Kidney tubule cell (primary cell): ENCODE measurements at places on chromosomes 12 and 14.
A peak's percentile ranks its signal among the peaks of the same experiment; 100 is the strongest.

DNA sequence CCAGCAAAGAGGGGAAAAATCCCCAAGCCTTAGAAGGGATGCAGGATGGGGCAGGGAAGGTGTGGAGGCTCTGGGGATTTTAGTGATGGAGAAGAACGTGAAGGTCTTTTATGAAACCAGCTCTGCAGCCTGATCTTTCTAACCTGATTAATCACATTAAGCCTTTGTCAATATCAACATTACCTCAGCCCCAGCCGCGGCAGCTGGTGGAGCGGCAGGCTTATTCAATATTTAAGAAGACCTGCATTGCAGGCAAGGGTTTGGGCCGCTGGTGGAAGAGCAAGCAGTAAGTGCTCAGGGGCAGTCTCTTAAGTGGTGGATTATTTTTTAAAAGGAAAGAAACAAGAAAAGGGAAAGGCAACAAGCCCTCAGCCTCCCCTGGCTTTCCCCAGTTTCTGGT lies 16.6 kb downstream of the RPH3A start:
- no peak for DNase-seq

DNA sequence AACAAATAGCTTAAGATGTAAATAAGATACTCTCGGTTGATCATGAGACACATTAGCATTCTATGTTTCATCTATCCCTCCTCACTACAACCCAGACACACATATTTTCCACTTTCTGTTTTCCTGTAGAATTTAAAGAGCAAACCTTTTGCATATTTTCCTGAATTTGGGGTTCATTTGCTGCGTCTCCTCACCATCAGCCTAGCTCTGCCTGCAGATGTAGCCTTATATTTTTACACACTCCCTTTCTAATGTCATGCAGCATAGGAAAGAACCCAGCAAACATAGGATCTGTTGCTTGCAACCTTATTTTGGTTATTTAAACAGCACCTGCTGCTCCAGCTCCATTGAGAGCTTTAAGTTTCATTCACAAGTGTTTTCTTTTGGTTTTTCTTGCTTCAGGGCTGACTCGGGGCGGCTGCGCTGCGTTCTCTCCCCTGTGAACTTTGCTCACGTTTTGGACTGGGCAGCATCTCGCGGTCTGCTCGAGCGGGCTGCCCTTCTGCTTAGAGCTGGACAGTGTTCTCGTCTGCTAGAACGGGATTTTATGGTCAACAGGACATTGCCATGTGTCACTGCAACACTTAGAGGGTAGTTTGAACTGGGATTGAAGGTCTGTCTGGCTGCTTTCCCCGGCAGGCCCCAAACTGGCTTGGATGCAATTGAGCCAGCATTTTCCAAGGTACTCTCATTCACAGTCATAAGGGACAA lies 57.8 kb upstream of the VRK1 start:
- DNase-seq: no peak

DNA sequence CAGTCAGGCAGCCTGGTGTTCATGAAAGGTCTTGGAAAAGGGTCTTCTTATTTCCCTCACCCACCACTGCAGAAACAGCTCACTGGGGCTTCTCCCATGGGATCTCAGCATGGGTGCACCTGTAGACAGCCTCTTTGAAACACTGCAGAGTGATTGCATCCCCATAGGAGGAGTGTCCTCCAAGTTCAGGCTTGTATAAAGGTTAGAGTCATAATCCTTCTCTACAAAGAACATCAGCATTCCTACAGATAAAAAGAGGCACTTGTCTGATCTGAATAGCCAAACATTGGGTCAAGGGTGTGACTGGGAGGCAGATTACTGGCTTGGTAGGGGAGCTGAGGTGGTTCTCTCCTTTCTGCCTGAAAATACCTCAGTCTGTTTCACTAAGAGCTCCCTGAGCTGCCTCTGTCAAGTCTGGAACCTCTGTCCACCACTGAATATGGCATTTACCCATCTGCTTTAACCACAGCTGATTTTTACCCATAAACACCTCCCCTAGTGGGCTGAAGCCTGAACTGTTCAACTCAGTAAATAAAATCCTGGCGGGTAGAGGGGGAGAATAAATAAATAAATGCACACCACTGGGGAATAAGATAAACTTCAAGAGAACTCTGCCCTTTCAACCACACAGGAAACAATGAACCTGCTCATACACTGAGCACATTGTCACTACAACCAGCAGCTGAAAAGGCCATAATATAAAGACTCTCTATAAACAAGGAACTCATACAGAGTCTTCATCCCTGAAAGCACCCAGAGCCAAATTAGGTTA lies 120.7 kb upstream of the SCAF11 start:
- no peak for DNase-seq

GRCh38 chr14:95816539-95816938 lies 60.1 kb upstream of the TUNAR start:
- no peak for DNase-seq

GRCh38 chr14:89669193-89669592 lies 252.2 kb upstream of the FOXN3 start:
- DNase-seq: no peak

DNA sequence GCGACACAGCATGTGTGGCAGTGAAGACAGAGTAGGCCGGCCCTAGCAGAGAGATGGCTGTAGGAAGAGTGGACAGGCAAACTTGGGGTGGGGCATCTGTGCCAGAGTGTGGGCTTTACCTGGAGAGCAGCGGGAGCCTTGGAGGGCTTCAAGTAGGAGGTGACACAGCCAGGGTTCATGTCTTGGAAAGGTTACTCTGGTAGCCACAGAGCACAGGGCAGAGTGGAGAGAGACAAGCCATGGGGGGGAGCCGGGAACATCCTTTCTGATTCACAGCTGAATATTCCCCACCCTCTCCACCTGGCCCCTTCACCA lies 53.5 kb upstream of the DIO3 start:
- DNase-seq: no peak

- no peak for DNase-seq
These were observed 8.0 kb downstream of the SLC2A14 start for GRCh38 chr12:7864601-7865150.

- peak; percentile 95 for DNase-seq
These were observed 298.3 kb downstream of the SSPN start for GRCh38 chr12:26493656-26494055.

GRCh38 chr12:127773520-127773919 lies 493.4 kb upstream of the TMEM132C start:
- DNase-seq: no peak

- DNase-seq: peak; percentile 18
These were observed 331.8 kb downstream of the TMEM132D start for GRCh38 chr12:129571901-129572494.

DNA sequence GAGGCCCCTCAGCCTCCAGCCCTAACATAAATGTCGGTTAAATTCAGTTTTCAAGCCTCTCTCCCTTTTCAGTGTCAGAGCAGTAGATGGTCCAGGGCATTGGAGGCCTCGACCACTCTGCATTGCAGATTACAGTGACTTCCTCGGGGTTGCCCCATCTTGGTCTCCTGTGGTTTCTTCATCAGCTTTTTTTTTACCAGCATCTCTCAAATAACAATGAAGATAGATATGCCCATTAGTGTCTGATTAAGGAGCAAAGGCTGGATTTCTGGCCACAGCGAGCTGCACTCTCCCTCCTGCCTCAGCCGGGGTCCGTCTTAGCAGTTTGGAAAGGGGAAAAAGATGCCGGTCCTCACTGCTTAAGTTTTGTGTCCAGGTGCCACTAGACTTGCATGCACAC lies 49.7 kb downstream of the C14orf132 start:
- DNase-seq: no peak

GRCh38 chr12:92111256-92111655 lies 34.4 kb downstream of the BTG1 start:
- no peak for DNase-seq

GRCh38 chr12:30732954-30733637 lies 21.7 kb downstream of the CAPRIN2 start:
- DNase-seq: no peak

- peak; percentile 92 for DNase-seq
These were observed at the start of gene SCFD1 for GRCh38 chr14:30621940-30622830. Gene SCFD1, plus strand, starts transcription at chr14:30622319. Its CDS starts 20 bp downstream, at chr14:30622339.

GRCh38 chr14:70188322-70188658 lies 461 bp downstream of the SLC8A3 start:
- DNase-seq: peak; percentile 23

- DNase-seq: peak; percentile 51
These were observed 489.6 kb upstream of the GARIN6 start for GRCh38 chr12:99157946-99158345.

DNA sequence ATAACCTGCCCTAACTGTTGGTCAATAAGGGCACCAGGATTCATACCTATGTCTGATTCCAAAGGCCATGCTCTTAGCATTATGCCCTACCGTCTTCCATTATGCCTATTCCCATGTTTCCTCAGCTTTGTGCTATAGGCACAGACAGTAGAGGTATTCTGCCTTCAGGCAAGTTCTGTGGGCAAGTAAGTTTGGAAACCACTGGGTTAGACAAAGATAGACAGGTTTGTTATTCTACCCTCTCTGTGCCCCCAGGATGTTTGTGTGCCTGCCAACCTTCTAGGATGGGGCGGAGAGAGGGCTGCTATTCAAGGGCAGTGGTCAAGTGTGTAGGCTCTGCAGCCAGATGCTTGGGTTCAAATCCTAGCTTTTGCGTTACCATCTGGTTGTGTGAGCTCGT lies 4.6 kb downstream of the RAPGEF3 start:
- no peak for DNase-seq

- DNase-seq: peak; percentile 63
These were observed at the start of gene OAS2 for GRCh38 chr12:112978163-112979040. Gene OAS2, plus strand, starts transcription at chr12:112978519. Its CDS starts 90 bp downstream, at chr12:112978609.

DNA sequence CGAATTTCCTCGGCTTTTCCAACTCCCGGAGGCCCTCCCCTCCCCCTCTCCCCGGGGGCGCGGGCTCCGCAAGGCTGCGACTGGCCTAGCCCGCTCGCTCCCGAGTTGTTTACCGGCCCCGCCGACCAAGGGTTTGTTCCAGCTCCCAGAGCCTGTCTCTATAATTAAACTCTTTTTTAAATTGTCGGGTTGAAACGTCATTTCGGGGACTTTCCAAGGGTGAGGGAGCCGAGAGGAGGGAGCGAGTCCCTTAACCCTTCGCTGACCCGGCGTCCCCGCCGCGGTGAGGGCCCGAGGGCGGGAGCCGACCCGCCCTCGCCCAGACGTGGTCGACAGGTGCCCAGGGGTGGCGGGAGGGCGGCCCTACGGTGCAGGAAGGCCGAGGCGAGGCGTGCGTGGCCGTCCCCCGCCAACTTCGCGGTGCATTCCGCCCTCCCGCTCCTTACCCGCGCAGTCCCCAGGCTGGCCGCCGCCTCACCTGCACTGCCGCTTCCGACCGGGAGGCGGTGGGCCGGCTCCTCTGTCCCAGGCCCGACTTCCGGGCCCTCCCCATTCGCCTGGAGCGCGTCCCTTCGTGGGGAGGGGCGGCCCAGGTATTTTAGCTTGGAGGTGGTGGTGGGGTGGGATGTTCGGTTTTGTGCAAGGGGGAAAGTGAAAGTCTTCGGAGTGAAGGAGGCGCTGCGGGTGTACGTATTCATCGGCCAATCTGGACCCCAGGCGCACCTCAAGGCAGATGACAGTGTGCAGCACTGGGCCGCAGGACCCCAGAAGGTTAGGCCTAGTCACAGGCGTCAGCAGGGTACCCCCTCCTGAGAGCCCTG lies 2.9 kb upstream of the ZFP36L1 start:
- peak; percentile 93 for DNase-seq

GRCh38 chr14:93033084-93033982 lies 82.4 kb downstream of the ITPK1 start:
- DNase-seq: no peak

DNA sequence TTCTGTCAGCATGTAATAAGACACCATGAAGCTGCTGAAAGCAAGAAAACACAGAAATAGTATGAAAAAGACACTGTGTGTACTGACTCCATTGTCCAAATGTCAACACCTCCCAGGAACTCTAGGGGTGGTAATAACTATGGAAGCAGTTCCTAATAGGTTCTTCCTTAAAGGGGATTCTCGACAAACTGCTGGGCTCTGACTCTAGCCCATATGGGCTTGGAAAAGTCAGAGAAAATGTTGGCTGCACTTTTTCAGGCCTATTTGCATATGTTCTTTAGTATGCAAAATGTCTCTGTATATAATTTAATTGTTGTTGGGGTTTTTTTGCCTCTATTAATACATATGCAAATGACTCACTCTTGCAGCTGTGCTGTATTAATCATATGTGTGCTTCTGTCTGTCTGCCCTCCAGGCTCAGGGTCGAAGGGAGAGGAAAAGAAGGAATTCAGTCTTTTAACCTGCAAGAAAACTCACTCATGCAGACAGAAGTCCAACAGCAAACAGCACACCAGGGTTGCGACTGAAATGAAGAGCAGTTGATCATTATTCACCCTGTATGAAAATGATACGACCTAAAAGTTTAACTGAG lies 317.6 kb downstream of the SOX5 start:
- DNase-seq: peak; percentile 17

- DNase-seq: no peak
These were observed 1640.0 kb upstream of the SEL1L start for GRCh38 chr14:83173687-83174086.

DNA sequence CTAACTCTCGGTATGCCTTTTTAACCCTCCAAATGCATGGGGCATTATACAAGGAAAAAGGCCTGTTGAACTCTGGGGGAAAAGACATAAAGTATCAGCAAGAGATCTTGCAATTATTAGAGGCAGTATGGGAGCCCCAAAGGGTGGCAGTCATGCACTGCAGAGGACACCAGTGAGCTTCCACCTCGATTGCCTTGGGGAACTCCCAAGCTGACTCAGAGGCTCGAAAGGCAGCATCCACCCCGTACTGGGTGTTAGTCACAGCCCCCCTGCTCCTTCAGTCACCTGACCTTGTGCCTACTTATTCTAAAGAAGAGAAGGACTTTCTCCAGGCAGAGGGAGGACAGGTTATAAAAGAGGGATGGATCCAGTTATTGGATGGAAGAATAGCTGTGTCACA lies 781.4 kb upstream of the TMEM132C start:
- peak; percentile 86 for DNase-seq

DNA sequence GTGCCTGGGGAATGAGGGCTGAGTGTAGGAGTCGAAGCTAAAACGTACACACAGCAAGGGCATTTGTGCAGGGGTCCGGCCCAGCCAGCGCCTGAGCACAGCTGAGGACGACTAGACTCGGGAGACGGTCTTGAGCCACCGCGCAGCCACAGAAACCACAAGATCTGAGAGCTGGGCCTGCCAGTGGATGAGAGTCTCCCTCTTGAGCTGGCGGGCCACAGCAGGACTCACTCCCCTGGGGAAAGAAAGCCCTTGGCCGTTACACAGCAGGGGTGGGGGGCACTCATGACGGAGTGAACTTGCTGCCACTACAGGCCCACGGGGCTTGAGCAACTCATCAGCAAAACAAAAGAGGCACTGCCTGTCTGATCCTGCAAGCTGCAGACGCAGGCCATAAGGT lies 23.0 kb downstream of the STX2 start:
- no peak for DNase-seq

DNA sequence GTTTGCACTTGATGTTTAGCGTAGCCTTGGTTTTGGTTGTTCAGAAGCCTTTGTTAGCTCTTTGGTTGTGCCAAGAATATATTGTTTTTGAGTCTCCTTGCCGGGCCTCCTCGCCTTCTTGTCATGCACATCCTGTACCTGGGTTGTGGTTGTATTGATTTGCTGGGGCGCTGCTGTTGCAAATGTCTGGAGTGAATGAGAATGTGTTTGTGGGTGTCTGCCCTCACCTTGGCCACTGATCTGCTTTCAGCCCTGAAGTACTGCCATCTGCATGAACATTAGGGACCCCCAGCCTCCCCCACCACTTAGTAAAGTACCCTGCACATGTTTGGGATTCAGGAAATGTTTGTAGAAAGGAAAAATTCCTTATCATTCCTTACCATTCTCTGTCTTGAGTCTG lies 16.5 kb downstream of the PRKCH start:
- DNase-seq: no peak

- no peak for DNase-seq
These were observed 71.5 kb downstream of the RIMBP2 start for GRCh38 chr12:130644566-130644965.
